ENCODE measurements at places on chromosomes 16 and 17. TPM values are rescaled to one million over a fixed set of nuclear protein-coding genes. Genes with fewer than 3 reads are reported as not detected.

- no peak for DNase-seq
Measured at GRCh38 chr16:71288570-71288889, 672 bp downstream of the CMTR2 start.

- no peak for DNase-seq
Measured at GRCh38 chr16:2432286-2432685, 3.0 kb downstream of the CCNF start.

- DNase-seq, result no peak
Measured at GRCh38 chr16:82824408-82824807, 197.6 kb downstream of the CDH13 start.

DNA sequence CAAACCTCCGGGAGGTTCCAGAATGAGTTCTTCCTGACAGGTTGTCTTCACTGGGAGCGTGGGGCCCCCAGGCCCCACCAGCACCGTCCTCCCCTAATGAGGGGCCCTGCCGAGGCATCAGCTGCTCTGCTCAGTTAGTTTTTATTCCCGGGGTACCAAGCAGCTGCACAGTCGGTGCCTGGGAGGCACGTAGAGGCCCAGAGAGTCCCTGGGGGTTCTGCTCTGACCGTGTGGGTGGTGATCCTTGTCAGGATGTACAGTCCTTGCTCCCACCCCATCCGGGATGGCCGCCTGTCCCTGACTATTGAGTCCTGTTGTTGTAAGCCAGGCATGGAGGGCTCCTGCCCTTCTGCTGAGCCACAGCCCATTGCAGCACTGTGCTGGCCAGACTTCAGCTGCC is 18.5 kb downstream of the NMRAL1 start:
- DNase-seq, result no peak

Gene TMEM92
- not detected for total RNA-seq

- no peak for DNase-seq
Measured at GRCh38 chr17:10116753-10117420, 81.5 kb downstream of the GAS7 start.

Gene FTO
- total RNA-seq, result 119 TPM

GRCh38 chr17:73733517-73733916 is 89.3 kb upstream of the SDK2 start:
- no peak for DNase-seq

DNA sequence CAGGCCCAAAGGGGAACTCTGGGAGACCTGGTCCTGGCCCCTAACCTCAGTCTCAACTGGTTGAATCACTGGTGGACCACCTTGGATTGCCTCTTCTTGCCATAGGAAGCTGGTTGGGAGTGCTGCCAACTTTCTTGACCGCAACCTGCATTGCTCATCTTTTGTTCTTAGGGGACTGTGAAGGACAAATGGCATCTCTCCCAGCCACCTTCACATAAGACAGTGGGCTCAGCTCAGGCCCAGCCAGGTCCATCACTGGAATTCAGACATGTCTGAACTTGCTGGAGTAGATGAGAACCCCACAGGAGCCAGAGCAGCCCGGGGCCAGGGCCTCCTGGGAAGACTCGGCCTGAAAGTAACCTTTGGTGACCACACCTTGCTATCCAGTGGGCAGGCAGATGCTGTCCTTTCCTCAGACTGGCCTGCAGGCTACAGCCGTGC is 18.8 kb downstream of the ADORA2B start:
- DNase-seq, result no peak

DNA sequence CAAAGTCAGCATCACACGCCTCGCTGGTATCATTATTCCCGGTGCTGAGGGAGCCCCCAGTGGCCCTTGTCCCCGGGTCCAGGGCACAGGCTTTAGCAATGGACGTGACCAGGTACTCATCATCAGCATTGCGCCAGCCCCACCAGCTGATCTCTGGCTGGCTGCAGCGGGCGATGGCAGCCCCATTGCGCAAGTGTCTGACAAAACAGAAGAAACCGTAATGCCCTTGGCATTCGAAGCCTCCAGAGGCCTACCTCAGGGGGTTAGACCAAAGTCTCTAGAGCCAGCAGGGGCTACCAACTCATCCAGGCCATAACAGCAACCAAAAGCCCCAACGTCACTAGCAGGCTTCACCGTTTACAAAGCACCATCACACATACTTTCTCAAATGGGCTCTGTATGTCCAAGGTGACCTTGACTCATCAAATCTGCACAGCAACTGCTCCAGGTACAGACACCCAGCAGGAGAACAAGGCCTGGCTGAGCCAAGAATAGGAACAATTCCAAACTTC is 7.3 kb downstream of the MTMR4 start:
- DNase-seq, result no peak

Gene CNP
- 45.2 TPM for total RNA-seq

DNA sequence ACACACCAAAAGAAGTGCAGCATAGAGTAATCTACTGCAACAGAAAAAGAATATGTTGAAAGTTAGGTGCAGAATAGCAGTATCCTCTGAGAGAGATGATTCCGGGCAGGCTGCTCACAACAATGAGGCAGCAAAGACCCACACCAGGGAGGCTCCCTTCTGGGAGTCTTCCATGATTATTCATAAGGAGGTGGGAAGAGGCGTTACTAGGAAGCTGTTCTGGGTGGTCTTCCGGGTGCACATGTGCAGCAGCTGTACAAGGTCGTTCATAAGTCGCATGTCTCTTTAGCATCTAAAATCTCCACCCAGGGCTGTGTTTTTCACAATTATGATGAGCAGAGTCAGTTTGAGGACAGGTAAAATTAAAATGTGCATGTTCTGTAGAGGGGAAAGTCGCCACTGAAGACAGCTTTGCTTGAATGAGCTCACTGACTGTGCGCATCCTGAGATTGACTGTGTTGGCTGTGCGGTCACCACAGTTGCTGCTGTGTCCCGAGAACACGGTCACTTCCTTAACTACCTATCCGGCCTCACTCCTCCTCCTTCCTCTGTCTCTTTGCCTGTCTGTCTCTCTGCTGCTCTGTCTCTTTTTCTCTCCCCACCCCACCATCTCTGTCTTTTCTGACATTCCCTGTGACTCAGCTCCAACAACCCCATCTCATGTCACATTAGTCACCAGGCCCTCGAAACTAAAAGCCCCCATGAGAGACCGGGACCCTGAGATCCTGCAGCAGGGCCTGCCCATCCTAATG is 125.5 kb upstream of the HSBP1 start:
- peak; percentile 47 for DNase-seq

Gene ZNF205
- 11.4 TPM for total RNA-seq

Gene CDH1
- 34.3 TPM for total RNA-seq

DNA sequence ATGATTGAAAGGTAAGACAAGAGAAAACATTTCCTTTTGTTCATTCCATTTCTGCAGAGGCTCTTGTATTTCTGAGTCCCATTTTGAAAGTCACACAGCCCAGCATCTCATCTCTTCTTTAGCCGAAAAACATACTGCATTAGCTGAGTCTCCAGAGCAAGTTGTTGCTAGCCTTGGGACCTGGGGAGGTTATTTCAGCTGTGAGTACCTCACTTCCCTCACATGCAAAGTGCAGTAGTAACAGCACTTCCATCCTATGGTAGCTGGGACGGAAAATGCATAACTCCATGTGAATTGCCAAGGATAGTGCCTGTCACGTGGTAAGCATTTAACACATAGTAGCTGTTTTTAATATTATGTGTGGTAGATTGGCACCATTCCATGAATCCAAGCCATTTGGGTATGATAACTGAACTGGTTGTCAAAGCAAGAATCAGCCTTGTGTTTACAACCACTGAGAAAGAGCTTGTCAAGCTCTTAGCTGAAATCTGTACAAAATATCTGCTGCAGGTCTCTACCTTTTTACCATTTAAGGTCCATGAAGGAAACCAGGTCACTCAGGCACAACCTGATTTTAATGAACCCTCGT is 345.7 kb downstream of the CDH13 start:
- DNase-seq, result peak; percentile 17

Gene EXOSC6
- total RNA-seq, result 33.3 TPM

GRCh38 chr17:40582328-40582901 is 17.1 kb upstream of the CCR7 start:
- peak; percentile 38 for DNase-seq

Gene SNN
- 27.9 TPM for total RNA-seq

Gene DDX28
- 9.7 TPM for total RNA-seq

Gene IQCK
- 19.4 TPM for total RNA-seq

Gene CSHL1
- total RNA-seq, result not detected

DNA sequence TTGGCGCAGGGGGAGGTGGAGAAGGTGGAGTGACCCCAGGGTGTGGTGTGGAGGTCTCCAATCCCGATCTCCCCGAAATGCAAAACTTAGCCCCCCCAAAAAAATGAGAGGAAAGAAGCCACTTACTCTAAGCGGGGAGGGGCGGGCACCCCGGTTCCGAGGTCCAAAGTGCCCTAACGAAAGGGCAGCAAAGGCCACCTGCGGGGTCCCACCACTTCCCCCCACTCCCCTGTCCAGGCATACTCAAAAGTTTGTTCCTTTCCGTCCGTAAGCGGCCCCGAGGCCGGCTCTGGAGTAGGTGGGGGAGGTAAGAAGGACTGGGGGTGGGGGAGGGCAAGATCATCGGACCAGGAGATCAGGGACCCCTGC is 1.1 kb downstream of the TOX3 start:
- DNase-seq, result peak; percentile 7

Gene ASGR2
- not detected for total RNA-seq

DNA sequence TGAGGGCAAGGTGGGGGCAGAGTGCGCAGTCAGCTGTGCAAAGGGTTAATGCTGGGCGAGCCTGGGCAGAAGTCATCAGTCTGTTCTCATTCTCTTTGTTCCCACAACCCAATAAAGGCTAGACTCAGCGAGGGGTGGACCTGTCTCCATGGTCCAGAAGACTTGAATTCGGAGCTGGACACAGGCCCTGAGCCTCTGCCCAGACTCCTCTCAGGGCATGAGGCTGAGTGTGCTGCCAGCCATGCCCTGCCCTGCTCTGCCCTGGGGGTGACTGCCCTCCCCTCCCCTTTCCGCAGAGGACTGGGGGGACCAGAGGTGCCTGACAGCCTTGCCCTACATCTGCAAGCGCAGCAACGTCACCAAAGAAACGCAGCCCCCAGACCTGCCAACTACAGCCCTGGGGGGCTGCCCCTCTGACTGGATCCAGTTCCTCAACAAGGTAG is 54.5 kb downstream of the MRC2 start:
- no peak for DNase-seq

DNA sequence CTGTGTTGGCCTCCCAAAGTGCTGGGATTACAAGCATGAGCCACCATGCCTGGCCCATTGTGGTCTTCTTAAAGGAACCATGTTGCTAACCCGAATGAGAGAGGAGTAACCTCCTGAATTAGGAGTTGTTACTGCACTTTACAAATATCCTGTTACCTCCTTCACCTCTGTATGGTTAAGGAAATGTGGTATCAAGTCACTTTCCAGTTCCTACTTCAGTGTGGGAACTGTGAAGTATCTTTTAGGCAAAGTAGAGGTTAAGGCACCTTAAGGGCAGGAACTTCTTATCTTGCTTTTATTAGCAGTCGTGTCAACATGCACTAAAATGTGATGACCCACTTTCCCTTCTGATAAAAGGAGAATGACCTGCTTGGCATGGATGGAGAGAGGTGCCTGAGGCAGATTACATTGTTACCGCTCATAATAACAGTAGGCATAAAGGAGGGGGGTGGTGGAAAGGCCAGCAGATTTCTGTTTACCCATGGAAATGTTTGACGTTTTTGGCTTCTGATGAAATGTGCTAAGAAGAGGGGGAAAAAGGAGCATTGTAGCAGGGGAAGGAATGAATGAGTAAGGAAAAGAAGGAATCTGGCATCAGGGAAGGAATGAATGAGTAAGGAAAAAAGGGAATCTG is 28.5 kb downstream of the FTO start:
- no peak for DNase-seq

- DNase-seq, result no peak
Measured at GRCh38 chr17:21396237-21396636, 20.1 kb downstream of the KCNJ12 start.

DNA sequence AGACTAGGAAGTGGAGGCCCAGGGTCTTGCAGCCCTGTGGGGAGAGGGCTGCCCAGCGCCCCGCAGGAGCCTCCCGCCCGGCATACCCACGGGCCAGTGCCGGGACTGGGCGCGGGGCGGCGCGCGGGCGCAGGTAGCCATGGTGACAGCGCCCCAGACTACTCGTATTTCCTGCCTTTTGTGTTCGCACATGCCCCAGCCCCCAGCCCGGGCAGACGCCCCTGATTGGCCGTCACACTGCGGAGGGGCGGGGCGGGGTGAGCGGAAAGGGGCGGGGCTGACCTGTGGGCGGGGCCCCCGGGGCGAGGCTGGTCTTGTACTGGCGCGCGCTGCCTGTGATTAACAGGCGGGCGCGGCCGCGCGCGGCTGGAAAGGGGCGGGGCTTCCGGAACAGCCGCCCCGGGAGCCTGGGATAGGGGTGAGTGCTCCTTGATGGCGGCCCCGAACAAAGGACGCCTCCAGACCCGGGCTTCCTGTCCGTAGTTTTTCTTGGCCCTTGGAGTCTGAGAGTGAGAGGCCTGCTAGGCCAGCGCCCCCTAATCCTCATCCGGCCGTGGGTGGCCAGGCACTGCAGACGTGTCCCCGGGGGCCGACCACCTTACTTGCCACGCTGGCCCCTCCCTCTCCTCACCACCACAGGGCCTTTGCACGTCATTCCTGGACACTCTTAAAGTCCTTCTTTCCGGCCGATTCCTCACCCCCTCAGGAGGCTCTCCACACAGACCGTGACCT is 71.0 kb downstream of the RAI1 start:
- DNase-seq, result peak; percentile 97
